ENCODE measurements at places on chromosomes 6 and 20. TPM values are rescaled to one million over a fixed set of nuclear protein-coding genes. Genes with fewer than 3 reads are reported as not detected.
A peak's percentile ranks its signal among the peaks of the same experiment; 100 is the strongest.

The NOX3 gene
- not detected for total RNA-seq

The SDC4 gene
- total RNA-seq = 54.4 TPM

The EFCAB8 gene
- not detected for total RNA-seq

The CALHM5 gene
- total RNA-seq = 0.59 TPM

GRCh38 chr6:129749749-129750120, 39.8 kb upstream of the ARHGAP18 start:
- H3K36me3 ChIP-seq = no peaks in the 10 kb centered on the region
- H3K27me3 ChIP-seq = no peaks in the 10 kb centered on the region
- no peak overlapping the region for H3K4me3 ChIP-seq
- no peak overlapping the region for H3K27ac ChIP-seq
- peaks cover 11% of the 10 kb centered on the region for H3K4me1 ChIP-seq

DNA sequence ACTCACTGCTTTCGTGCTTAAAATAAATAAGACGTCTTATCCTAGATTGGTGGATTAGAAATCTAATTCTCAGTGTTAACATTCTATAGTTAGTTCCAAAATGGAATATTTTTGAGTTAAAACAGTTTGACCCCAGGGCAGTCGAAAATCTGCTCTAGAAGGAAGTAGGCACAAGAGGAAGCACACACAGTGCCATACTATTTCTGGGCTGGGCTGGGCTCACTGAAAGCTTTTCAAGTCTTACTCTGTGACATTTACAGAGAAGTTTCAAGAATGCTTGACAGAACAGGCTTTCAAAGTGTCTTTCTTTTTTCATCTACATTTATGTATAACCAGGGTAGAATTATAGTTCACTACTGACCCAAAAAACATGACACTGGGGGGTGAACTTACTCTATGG, 209.8 kb downstream of the SOD2 start:
- H3K4me1 ChIP-seq = no peaks in the 10 kb centered on the region
- no peak for DNase-seq
- no peak overlapping the region for H3K27ac ChIP-seq
- no peaks in the 10 kb centered on the region for H3K27me3 ChIP-seq

- H3K36me3 ChIP-seq = peaks cover 25% of the 10 kb centered on the region
- DNase-seq = no peak
- peaks cover 5% of the 10 kb centered on the region for H3K4me1 ChIP-seq
- peak overlapping the region; percentile 22 for H3K27ac ChIP-seq
- no peaks in the 10 kb centered on the region for H3K27me3 ChIP-seq
- no peak overlapping the region for H3K4me3 ChIP-seq
Observed at GRCh38 chr20:62900692-62901584, 25.4 kb downstream of the DIDO1 start.

DNA sequence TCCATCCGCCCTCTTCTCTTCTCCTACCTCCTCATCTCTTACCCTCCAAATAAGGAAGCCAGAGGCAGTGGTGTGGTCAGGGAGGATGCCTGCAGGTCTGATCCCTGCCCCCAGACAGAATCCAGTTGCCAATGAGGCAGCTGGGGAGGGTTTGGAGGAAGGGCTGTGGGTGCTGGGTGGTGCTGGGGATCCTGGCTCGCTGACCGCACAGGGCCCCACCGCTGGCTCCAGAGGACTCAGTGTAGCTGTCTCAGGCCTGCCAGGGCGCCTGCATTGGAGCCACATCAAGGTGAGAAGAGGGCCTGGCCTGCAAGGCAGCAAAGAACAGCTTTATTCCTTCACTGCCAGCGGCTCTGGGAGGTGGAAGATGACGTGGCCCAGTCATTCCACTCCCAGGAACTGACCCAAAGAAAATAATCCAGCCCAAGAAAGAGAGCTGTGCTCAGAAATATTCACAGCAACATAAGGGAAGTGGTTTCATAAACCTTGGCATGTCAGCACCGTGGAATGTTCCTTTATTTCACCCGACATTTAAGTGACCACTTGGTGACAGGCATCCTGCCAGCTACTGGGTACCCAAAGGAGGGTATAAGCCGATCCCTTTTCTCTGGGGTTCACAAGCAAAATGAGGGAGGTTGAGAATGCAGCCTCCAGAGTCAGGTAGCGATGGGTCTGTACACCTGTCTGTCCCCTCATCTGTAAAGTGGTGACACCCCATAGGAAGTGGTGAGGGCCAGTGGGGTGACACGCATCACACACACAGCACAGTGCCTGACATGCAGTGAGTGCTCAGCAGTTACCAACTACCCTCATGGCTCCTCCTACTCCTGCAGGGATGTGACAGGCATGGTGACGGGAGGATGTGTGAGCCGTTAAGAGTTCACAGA, 125.1 kb downstream of the SNX5 start:
- H3K36me3 ChIP-seq = no peaks in the 10 kb centered on the region
- H3K4me1 ChIP-seq = no peaks in the 10 kb centered on the region
- peak overlapping the region; percentile 43 for H3K27ac ChIP-seq
- no peak for DNase-seq
- no peaks in the 10 kb centered on the region for H3K27me3 ChIP-seq
